Memory B cell (primary cell): ENCODE measurements at places on chromosomes 3 and 15.

GRCh38 chr15:84734794-84735479 is 13.5 kb upstream of the ZNF592 start:
- DNase-seq, result peak; percentile 65

GRCh38 chr15:40084650-40085049 is 24.0 kb downstream of the BMF start:
- DNase-seq, result no peak

- DNase-seq, result no peak
Measured at GRCh38 chr15:66952756-66953522, 112.5 kb upstream of the SMAD3 start.

DNA sequence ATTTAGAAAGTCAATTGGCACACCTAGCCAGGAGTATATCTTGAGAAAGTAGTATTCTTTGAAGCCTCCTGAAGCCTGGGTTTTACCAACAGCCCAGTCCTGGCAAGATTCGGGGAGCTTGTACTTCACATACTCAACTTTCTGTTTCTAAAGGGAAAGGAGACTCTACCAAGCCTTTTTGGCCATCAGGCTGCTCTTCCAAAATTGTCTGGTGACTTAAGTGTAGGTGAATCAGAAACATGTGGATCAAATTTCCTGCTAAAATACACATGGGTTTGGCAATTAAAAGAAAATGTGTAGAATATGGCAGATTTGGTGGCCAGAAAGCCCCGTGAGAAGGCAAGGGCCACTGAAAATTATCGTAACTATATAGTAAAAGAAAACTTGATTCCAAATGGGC is 15.9 kb upstream of the GREM1 start:
- DNase-seq, result no peak
